Left ventricle myocardium inferior (tissue), 1 donor: ENCODE measurements at places on chromosomes 2 and 18. TPM values are rescaled to one million over a fixed set of nuclear protein-coding genes. Genes with fewer than 3 reads are reported as not detected.

- H3K4me1 ChIP-seq = peaks cover 8% of the 10 kb centered on the region
- H3K27ac ChIP-seq = no peak overlapping the region
- no peak for DNase-seq
- H3K36me3 ChIP-seq = peaks cover 3% of the 10 kb centered on the region
- H3K27me3 ChIP-seq = no peaks in the 10 kb centered on the region
- no peak overlapping the region for H3K4me3 ChIP-seq
Observed at GRCh38 chr2:197128897-197129296, 181.7 kb downstream of the ANKRD44 start.

Gene CABYR
- total RNA-seq = not detected

DNA sequence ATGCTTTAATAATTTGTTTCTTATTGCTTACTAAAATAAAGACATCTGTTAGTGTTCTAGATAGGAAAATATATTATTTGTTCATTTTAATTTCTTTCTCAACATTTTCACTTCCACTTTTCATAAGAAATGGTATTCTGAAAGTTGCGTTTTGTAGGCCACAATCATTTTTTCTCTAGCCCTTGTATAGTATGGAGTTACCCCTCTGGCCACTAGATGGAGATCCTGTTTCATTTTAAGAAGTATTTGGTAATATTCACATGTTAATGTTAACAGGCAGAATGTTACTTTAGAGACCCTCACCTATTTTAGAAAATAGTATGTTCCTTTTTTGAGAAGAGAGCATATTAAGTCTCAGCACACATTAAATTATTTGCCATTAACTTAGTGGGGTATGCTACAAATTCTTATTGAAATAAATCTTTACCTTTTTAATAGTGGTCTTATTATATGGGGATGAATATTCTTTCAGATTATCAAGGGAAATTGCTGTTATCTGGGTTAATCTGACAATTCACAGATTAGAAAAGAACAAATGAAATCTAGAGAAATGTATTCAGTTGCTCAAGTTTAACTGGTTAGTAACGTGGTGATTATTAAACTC lies 73.9 kb upstream of the TTC27 start:
- peaks cover 18% of the 10 kb centered on the region for H3K36me3 ChIP-seq
- no peaks in the 10 kb centered on the region for H3K27me3 ChIP-seq
- no peak overlapping the region for H3K4me3 ChIP-seq
- H3K27ac ChIP-seq = no peak overlapping the region
- DNase-seq = no peak

Gene BAZ2B
- total RNA-seq = 32.4 TPM

GRCh38 chr2:8157621-8158430 lies 524.0 kb upstream of the ID2 start:
- H3K4me3 ChIP-seq = no peak overlapping the region
- DNase-seq = no peak
- no peak overlapping the region for H3K27ac ChIP-seq
- no peaks in the 10 kb centered on the region for H3K27me3 ChIP-seq

Gene ACKR3
- 39.3 TPM for total RNA-seq

DNA sequence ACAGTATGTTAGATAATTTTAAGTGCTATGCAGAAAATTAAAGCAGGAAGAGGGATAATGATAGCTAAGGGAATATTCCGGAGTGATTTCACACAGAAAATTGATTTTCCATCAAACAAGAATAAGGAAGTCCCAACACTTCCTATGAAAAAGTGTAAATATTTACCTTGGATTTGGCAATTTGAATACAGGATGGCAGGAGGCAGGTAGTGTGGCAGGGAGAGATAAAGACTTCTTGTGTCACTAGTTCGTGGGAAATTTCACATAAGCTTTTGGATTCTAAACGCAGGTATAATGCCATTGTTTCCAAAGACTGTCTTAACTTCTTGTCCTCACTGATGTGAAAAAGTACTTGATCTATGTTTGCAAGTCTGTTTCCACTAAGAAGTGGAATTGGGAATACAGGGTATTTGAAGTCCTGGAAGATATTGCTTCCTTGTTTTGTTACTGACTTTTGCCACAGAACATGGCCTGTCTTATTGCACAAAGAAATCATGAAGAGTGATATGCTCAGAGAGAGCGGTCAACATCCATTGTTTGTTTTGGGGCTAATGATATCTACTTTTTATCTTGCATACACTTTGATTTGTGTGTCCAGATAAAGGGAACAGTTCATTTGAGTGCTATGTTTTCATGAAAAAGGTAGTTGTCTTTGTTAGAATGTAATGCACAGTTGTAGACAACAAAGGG lies 1216.1 kb upstream of the FAM98A start:
- H3K4me1 ChIP-seq = no peaks in the 10 kb centered on the region
- no peak overlapping the region for H3K27ac ChIP-seq
- no peak for DNase-seq
- no peaks in the 10 kb centered on the region for H3K27me3 ChIP-seq

- H3K27ac ChIP-seq = no peak overlapping the region
- peaks cover 24% of the 10 kb centered on the region for H3K4me1 ChIP-seq
- H3K27me3 ChIP-seq = no peaks in the 10 kb centered on the region
Observed at GRCh38 chr18:48892146-48892855, 58.5 kb downstream of the SMAD7 start.

GRCh38 chr2:98234776-98235175 lies 111.5 kb upstream of the CNGA3 start:
- H3K4me3 ChIP-seq = no peak overlapping the region
- H3K27ac ChIP-seq = no peak overlapping the region
- H3K4me1 ChIP-seq = peaks cover 10% of the 10 kb centered on the region
- no peaks in the 10 kb centered on the region for H3K36me3 ChIP-seq
- H3K27me3 ChIP-seq = peaks cover 4% of the 10 kb centered on the region

DNA sequence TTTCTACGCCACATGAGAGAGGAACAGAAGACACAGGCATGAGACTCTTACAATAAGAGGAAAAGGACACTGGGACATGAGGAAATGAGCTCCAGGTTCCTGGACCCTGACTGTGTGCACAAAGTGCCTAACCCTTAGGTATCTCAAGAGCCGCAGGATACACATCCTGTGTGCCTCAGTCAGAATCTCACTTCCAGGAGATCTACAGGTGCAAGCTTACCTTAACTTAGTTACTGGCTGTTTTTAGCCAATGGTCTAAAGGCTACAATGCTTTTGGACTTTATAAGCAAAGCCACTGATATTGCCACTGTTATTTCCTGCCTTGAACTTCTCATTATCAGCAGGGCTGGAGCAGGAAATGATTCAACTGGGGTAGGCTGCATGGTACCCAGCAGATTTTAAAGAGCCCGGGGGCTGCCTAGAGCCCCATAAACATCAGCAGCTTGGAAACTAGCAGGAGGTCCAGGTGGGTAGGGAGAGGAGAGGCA lies 254.4 kb downstream of the ZNF521 start:
- H3K27ac ChIP-seq = peak overlapping the region; percentile 14
- DNase-seq = no peak
- no peaks in the 10 kb centered on the region for H3K27me3 ChIP-seq
- H3K4me3 ChIP-seq = no peak overlapping the region

Gene ATP8B1
- total RNA-seq = 8.6 TPM

Gene RPRM
- not detected for total RNA-seq

DNA sequence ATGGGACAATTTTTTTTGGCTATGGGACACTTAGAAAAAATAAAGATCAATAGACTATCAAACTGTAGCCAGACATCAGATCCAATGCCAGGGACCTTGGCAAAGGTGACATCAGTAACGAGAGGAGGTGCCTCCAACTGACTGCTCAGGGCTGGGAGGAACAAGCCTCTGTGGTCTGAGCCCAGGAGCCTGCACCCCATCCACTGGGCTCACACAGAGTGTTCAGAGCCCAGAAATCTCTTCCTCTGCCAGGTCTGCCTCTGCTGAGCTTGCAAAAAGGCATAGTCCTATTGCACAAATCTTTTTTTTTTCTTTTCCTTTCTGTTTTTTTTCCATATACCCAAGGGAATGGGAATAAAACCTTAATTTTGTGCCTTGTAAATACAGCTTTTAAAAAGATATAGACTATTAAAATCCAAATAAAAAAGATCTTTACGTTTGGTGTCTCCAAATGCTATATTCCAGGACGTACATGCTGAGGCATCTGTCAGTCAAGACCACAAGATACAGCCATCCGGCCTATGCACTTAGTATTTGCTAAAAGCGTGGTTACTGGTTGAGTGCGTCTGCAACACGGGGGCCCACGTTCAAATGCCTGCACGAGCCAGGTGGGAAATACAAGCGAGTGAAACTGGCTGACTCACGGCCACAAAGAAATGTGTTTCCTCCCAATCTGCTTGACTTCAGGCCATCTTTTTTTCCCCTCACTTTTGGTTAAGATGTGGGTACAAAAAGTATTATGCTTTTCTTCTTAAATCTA lies 7.8 kb upstream of the ARHGAP25 start:
- no peak overlapping the region for H3K27ac ChIP-seq
- H3K4me3 ChIP-seq = no peak overlapping the region
- DNase-seq = no peak

DNA sequence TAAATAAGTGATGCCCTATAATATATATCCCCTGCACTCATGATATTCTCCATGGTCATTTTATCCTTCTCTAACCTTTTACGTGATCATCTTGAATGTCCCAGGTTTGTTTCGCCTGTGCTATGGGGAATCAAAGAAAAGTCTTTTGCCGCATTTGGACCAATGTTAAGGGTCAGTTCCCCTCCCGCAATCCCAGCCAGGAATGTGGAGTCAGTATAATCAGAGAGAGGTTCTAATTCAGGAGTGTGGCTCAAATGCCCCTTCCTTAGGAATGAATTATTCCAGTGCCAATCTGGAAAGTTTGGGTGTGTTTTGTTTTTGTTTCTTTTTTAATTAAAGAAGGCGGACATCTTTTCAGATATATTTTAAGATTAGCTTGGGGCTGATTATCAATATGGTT lies 41.8 kb downstream of the PMS1 start:
- H3K4me3 ChIP-seq = no peak overlapping the region
- no peak for DNase-seq
- H3K36me3 ChIP-seq = peaks cover 12% of the 10 kb centered on the region
- no peak overlapping the region for H3K27ac ChIP-seq
- H3K4me1 ChIP-seq = no peaks in the 10 kb centered on the region

DNA sequence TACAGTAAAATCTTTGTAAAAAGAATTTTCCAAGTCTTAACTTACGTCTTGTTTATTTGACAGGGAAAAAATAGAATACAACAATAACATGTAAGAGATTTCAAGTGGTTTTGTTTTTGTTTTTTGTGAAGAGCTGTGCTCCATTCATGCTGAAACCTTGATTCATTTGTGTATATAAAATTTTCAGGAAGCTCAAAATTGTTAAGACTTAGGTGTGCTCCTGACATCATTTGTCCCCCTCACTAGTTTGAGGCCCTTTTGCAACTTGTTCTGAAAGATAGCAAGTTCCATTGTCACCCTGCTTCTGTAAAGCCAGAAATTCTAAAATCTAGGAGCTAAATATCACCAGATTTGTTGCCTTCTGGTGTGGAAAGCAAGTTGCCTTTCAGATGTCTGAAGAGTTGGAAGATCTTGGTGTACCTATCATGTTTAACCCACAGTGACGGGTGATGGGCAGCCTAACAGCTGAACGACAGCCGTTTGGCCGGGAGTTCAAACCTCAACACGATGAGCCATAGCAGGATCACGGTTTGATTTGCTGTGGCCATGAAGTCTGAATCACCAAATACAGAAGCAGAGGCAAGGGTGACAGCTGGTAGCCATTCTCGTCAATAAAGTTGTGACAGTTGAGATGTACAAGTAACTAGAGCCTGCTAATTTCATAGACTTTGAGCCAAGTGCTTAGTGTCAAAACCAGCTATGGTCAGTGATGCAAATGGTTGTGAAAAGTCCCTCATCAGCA lies 205.5 kb upstream of the SP5 start:
- H3K36me3 ChIP-seq = no peaks in the 10 kb centered on the region
- H3K27me3 ChIP-seq = peaks cover 9% of the 10 kb centered on the region
- no peak overlapping the region for H3K27ac ChIP-seq

GRCh38 chr18:35408843-35409261 lies 31.7 kb upstream of the ZNF396 start:
- no peak for DNase-seq
- peaks cover 16% of the 10 kb centered on the region for H3K4me1 ChIP-seq
- H3K27ac ChIP-seq = no peak overlapping the region
- H3K27me3 ChIP-seq = no peaks in the 10 kb centered on the region
- no peak overlapping the region for H3K4me3 ChIP-seq

- no peaks in the 10 kb centered on the region for H3K4me1 ChIP-seq
- H3K4me3 ChIP-seq = no peak overlapping the region
- no peaks in the 10 kb centered on the region for H3K36me3 ChIP-seq
Observed at GRCh38 chr2:18009891-18010290, 131.4 kb downstream of the KCNS3 start.

DNA sequence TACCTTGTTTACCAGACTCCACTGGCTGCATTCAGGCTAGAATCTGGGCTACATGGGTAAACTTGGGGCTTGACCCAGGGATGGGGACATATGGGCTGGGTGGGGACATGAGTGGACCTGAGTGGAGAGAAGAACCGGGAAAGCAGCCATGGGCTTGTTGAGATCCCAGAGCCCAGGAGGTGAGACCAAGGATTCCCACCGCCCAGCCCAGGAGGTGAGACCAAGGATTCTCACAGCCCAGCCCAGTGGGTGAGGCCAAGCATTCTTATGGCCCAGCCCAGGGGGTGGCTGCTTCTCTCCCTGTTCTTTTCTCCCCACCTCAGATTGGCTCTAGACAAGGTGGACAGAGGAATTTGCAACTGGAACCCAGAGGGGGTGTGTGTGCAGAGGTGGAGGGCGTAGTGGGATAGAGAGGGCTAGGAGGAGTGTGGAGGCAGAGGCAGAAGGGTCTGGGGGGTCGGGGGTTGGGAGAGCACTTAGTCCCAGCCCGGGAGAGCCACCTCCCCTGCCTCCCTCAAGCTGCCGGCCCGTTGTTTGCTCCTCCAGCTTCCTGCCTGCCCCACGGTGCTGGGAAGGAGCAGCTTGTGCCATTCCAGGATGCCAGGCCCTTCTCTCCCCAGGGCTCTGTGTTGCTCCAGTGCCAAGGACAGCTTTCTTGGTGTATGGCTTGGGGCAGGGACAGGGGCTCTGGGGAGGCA lies 25.6 kb downstream of the GLI2 start:
- H3K27ac ChIP-seq = no peak overlapping the region
- H3K4me1 ChIP-seq = peaks cover 53% of the 10 kb centered on the region
- H3K4me3 ChIP-seq = no peak overlapping the region

DNA sequence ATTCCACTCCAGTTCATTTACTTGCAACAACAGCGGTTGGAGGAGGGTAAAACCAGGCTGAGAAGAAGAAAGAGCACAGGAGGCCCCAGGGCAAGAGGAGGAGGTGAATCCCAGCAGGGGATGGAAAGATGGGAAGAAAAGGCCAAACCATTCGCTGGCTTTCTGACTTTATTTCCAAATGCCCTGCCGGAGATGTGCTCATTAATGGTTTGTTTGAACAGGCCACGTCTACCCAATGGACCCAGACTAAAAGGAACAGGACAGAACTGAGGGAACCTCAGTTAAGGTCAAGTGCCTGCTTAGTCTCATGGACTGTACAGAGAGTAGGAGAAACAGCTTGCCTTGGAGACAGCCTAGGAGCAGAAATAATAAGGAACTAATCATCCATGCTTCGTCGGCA lies 121.6 kb upstream of the NDUFV2 start:
- DNase-seq = no peak
- H3K27ac ChIP-seq = no peak overlapping the region
- no peaks in the 10 kb centered on the region for H3K4me1 ChIP-seq
- H3K27me3 ChIP-seq = no peaks in the 10 kb centered on the region
- H3K36me3 ChIP-seq = no peaks in the 10 kb centered on the region
- H3K4me3 ChIP-seq = no peak overlapping the region
